Stimulated activated CD8-positive, alpha-beta memory T cell treated with anti-CD3 and anti-CD28 coated beads, Interleukin-7, amount 100 ng/mL, for 48 hours (primary cell): ENCODE measurements at places on chromosomes 13 and 19.

DNA sequence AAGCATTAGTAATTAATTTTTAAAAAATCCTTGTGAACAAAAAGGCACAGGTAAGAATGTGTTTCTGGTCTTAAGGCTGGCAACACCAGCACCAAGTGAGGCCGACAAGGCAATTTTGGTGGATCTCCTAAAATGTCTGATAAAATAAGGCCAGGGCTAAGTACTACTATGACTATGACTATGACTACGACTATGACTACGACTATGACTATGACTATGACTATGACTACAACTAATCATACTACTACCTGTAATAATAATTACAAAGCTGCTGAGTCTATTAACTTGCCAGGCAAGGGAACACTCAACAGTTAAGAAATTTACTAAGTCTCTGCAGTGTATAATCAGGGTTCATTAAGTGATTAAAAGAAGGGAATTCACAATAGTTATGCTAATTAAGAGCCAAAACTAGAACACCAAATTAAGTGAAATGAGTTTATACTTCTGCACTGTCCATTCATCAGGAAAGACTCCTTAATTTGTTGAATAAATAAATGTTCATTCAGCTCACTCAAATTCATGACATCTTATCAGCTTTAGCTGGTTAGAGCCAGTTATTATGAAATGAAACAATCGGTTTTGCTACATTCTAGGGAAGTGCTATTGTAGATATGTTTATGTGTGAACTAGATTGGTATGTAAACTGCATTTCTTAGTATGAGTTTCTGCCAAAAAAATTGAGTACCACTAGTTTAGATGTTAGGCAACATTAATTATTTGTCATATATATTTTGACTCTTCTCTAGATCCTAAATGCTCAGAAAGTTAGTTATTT, 1626.2 kb upstream of the PCDH20 start:
- DNase-seq: no peak

GRCh38 chr19:51799034-51799773, 4.2 kb downstream of the FPR3 start:
- DNase-seq: no peak

- no peak for DNase-seq
These were observed 4.2 kb downstream of the SLC7A9 start for GRCh38 chr19:32865326-32865725.

GRCh38 chr13:38658906-38659305, 28.0 kb upstream of the FREM2 start:
- DNase-seq: no peak

GRCh38 chr13:108155185-108156106, 59.9 kb downstream of the LIG4 start:
- peak; percentile 20 for DNase-seq

- no peak for DNase-seq
These were observed 167.6 kb downstream of the DCT start for GRCh38 chr13:94311893-94312292.

- DNase-seq: no peak
These were observed 28.4 kb upstream of the GPR183 start for GRCh38 chr13:99335603-99336002.

- no peak for DNase-seq
These were observed 429.3 kb downstream of the PCDH20 start for GRCh38 chr13:60986301-60986700.

- DNase-seq: no peak
These were observed 10.9 kb downstream of the C13orf46 start for GRCh38 chr13:113962975-113963374.

GRCh38 chr19:40612831-40613689, 11.9 kb downstream of the LTBP4 start:
- peak; percentile 46 for DNase-seq

- DNase-seq: no peak
These were observed 11.3 kb downstream of the ELAVL1 start for GRCh38 chr19:7994114-7994513.

- no peak for DNase-seq
These were observed 5.6 kb upstream of the PKN1 start for GRCh38 chr19:14427461-14427860.

- no peak for DNase-seq
These were observed 336.6 kb downstream of the TEX29 start for GRCh38 chr13:111657013-111657412.

- DNase-seq: no peak
These were observed 73.9 kb downstream of the KCTD12 start for GRCh38 chr13:76812206-76812897.

DNA sequence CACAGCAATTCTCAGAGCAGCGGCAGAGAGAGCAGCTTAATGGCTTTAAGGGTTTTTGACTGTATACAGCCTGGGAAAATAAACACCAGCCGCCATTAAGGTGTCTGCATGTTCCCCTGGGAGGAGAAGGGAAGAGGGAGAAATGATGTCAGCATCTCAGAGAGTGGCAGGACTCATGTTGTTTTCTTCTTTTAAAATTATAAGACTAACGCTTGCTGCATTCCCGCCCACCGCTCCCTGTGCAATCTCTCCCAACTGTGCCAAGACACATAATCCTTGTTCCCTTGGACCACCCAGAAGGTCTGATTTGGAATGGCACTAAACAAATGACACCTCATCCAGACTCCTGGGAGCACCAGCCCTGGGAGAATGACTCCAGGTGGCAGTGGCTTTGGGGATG, 27.7 kb upstream of the FAM216B start:
- DNase-seq: no peak

GRCh38 chr13:85255978-85256377, 543.2 kb downstream of the SLITRK6 start:
- no peak for DNase-seq

DNA sequence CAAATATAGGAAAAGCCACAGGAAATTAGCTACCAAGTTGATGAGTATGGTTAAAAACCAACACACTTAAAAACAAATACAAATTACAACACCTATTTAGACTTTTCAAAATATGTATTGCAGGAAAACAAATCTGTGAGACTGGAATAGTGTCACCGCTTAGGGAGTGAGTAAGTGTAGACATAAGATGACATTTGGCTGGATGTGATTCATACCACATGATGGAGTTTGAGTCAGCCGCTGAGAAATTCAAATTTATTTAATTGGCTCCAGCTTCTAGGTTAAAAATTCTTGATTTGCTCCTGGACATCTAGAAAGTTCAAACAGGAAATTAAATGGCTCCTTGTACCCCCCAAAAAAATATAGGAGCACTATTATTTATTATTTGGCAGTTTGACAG, 531.7 kb downstream of the SLITRK1 start:
- no peak for DNase-seq

DNA sequence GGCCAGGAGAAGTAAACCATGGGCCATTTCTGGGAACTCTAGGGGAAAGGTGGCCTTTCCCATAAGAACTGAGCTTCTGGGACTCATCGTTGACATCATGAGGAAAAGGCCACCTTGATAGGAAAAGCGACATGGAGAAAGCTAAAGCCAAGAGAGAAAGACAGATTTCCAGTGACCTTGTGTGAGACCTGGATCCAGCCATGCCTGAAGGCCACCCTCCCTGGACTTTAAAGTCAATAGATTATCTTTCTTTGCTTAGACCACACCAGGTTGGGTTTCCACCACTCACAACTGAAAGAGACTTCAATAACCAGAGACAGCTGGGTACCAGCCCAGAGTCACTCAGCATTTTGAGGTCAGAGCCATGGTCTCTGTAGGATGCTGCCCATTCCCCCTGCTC, 3.5 kb downstream of the CYP4F2 start:
- DNase-seq: no peak

DNA sequence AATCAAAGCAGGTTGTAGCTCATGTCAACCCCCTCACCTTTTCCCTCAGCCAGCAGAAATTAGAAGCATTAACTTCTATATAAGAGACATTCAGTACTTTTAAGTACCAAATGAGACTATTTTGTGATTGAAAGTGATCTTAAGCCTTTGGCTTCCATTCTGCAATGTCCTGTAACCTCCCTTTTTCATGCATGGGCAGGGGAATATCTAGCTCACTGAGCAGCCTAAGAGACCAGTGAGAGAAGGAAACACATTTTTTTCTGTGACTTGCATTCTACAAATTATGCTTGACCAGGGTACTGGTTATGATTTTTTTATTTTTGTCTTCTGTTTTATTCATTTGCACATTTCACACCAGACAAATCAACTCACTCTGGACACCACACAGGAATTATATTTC, 369.6 kb downstream of the KCTD12 start:
- DNase-seq: no peak

- DNase-seq: no peak
These were observed 540.6 kb upstream of the SPRY2 start for GRCh38 chr13:80881495-80881894.

DNA sequence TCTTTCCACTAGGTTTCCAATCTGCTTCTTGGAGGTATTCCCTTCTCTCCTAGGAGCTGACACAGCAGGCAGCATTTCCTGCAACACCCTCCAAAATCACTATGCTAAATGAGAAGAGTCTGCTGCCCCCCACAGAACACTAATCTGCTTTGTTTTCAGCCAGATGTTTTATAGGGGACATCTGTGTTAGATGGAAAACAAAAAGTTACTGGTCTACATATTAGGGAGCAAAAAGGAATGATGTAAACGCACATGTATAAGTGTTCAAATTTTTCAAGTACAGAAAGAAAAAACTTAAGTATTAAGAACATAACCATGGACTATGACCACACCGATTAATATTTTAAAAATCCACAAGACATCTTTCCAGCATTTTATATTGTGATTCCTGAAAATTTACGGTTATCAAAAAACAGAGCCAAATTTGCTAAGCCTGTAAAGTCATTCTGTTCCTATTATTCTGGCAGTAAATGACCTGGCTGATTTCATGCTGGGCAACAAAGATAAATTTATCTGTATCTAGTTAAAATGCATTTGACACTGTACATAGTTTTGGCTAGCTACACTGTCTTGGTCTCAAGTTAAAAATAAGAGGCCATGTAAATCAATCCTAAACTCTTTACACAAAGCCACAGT, 63.3 kb downstream of the DCLK1 start:
- no peak for DNase-seq

- DNase-seq: no peak
These were observed 134.1 kb downstream of the KATNAL1 start for GRCh38 chr13:30173303-30173610.

- DNase-seq: no peak
These were observed at the start of gene AP2A1 for GRCh38 chr19:49766930-49767299. Gene AP2A1, plus strand, starts transcription at chr19:49767001. Its CDS starts 133 bp downstream, at chr19:49767134.

GRCh38 chr13:26629260-26629825, 71.9 kb downstream of the WASF3 start:
- DNase-seq: no peak

GRCh38 chr13:86174622-86175021, 375.4 kb upstream of the SLITRK6 start:
- no peak for DNase-seq

- no peak for DNase-seq
These were observed 56.8 kb upstream of the GPR183 start for GRCh38 chr13:99363949-99364348.

- DNase-seq: no peak
These were observed 698.2 kb downstream of the SLITRK1 start for GRCh38 chr13:83184150-83184475.

- no peak for DNase-seq
These were observed 43.0 kb upstream of the CSNK1A1L start for GRCh38 chr13:37148501-37148900.

DNA sequence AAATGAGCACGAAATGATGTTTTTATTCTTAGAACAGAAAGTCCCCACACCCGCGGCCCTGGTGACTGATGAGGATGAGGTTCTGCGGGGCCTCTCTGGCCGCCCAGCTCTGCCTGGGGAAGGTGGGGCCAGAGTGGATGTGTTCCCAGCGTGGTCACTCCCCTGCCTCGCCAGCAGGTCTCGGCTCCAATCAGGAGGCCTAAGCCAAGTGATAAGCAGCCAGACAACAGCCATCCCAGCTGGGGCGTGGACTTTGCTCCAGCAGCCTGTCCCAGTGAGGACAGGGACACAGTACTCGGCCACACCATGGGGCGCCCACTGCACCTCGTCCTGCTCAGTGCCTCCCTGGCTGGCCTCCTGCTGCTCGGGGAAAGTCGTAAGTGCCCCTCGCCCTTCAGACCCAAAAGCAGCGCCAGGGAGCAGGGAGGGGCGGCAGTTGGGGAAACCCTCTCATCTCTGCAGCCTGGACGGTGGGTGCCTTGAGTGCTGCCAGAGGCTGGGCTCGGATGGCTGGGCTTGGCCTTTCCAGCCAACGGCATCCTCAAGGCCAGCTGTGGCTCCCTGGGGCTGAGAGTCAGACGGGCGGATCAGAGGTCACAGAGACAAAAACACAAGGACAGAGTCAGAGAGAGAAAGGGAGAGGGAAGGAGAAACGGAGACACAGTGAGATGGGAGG, at the start of gene F10:
F10 (plus strand) TSS at position 250 of the 676 bp plus-strand sequence; CDS start at position 307, 57 bp downstream.
- DNase-seq: no peak

GRCh38 chr13:109779876-109780510, 6.4 kb downstream of the IRS2 start:
- no peak for DNase-seq

DNA sequence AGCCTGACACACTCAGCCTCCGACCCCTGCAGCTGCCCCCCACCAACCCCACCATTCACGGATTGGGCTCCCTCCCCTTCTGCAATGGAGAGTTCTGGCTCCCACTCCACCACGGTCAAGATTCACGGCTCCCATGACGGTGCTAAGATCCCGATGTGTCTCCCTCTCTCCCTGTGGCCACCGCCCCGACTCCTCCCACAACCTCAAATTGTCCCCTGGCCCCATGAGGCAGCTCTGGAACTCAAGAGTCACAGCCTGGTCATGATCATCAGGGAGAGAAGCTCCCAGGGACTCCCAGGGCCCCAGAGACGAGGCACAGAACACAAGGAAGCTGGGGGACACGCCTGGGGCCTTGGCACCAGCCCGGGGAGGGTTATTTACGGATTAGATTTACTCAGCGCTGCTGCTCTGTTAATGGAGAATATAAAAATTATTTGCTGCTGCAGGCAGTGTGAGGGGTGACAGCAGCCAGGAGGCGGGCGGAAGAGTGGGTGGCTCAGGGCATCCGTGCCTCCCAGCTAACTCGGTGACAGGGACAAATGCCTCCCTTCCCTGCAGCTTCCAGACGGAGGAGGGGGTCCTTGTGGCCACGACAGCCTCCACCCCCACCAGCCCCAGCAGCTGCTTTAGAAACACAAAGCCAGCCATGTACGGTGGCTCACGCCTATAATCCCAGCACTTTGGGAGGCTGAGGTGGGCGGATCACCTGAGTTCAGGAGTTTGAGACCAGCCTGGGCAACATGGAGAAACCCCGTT, 184.2 kb downstream of the PTPRS start:
- no peak for DNase-seq

DNA sequence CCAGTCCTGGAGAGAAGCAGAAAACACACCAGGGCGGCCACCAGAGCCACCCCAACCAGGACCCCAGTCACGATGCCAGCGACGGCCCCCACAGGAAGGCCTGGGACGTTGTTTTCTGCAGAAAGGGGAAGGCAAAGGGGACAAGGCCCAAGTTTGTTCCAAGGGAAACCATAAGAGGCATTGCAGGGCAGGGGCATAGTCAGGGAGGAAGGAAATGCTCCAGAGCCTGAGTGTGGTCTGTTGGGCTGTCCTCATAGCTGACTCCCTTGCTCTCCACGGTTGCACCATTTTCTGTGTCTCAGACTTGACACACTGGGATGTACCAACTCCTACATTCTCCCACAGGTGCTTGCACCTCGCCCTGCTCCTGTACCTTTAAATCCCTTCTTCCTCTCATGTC, 5.2 kb downstream of the CEACAM4 start:
- DNase-seq: no peak

- peak; percentile 14 for DNase-seq
These were observed 22.2 kb downstream of the AP2S1 start for GRCh38 chr19:46828484-46828883.

- no peak for DNase-seq
These were observed 209.2 kb downstream of the SLC7A1 start for GRCh38 chr13:29386246-29386645.
